Cerebellar nuclear complex (tissue), 1 donor: ENCODE measurements at places on chromosomes 12 and 14.

GRCh38 chr14:67491741-67492507, 3.4 kb upstream of the TMEM229B start:
- peak; percentile 24 for DNase-seq

DNA sequence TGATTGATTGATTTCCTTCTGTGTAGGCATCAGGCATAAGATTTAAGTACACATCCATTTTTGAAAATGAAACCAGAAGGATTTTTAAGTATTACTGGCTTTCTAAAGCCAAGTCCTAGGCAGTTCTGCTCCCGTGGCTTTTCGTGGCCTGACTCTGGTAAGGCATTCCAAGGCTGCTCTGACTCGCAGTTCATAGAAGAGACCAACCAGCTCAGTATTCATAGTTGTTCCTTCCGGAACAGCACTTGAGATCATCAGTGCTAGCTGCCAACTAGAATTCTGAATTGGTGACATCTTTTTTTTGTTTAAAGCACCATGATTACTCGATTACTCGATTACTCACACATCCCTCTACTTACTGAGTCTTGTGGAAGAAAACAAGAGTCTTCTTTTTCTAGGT, 25.9 kb downstream of the SUDS3 start:
- no peak for DNase-seq

DNA sequence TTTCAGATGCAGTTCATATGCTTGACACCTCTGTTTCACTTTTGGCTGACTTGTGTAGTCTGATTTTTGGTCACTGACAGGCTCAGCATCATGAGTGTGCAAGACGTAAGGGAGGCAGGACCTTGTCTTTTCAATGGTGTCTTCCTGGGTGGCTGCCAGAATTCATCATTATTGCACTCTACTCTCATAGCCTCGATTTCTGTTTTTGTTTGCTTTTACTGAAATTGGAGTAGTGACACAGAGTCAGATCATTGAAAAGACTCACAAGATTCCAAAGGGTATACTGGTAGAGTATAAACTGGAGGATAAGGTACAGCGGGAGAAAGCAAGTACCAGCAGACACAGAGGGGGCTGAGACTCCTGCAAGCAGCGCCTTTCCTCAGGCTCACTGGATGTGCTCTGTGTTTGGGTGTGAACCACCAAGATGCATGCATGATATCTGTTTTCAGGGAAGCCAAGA, 126.3 kb upstream of the FGD4 start:
- no peak for DNase-seq

GRCh38 chr14:76314521-76315034, 61.4 kb upstream of the ESRRB start:
- no peak for DNase-seq

GRCh38 chr12:113055594-113056380, 743 bp upstream of the DTX1 start:
- no peak for DNase-seq

GRCh38 chr12:1993871-1994371, 10.3 kb downstream of the DCP1B start:
- no peak for DNase-seq

DNA sequence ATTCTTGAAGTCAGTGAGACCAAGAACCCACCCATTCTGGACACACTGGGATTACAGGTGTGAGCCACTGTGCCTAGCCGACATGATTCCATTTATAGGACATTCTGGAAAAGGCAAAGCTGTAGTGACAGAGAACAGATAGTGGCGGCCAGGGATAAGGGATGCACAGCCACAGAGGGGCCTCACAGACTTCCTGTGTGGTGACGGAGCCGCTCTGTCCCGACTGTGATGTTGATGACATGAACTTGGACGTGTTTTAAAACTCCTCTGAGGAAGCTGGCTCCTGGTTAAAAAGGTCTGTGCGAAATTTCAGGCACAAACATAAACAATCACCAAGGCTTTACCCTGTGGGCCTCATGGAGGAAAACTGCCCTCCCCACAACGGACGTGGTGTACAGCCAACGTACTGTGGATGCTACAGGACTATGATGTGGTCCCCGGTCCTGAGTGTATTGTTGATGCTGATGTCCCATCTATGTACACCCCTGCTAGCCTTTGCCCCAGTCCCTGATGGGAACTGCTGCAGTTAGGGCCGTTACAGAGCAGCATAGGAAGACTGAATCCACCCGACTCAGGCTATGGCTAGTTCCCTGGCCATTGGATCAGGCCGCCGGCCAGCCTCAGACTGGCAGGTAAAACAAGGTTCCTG, 15.9 kb downstream of the ZNF605 start:
- no peak for DNase-seq

DNA sequence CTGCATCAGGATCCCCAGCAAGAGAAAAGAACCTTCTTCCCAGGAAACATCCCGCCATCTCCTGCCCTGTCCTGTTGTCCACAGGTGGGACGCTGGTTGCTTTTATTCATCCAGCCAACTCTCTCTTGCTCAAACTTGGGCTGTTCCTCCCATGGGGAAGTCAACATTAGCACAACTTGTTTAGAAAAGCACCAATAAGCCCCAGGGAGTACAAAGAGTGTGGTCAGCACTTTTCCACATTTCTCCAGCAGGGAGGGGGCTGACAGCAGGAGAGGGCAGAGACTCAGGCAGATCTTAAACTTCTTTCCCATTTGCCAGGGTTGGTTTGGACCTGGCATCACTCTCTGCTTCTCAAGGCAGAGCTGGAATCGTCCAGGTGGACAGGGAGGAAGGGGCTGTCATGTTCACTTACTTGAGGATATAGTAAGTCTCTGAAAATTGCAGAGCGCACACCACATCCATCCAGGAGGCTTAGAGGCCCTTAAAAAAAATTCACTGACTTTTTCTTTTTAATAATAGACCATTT, 74.9 kb downstream of the RBM19 start:
- no peak for DNase-seq

GRCh38 chr12:57477710-57478681, 1.7 kb downstream of the ARHGAP9 start:
- DNase-seq = no peak

DNA sequence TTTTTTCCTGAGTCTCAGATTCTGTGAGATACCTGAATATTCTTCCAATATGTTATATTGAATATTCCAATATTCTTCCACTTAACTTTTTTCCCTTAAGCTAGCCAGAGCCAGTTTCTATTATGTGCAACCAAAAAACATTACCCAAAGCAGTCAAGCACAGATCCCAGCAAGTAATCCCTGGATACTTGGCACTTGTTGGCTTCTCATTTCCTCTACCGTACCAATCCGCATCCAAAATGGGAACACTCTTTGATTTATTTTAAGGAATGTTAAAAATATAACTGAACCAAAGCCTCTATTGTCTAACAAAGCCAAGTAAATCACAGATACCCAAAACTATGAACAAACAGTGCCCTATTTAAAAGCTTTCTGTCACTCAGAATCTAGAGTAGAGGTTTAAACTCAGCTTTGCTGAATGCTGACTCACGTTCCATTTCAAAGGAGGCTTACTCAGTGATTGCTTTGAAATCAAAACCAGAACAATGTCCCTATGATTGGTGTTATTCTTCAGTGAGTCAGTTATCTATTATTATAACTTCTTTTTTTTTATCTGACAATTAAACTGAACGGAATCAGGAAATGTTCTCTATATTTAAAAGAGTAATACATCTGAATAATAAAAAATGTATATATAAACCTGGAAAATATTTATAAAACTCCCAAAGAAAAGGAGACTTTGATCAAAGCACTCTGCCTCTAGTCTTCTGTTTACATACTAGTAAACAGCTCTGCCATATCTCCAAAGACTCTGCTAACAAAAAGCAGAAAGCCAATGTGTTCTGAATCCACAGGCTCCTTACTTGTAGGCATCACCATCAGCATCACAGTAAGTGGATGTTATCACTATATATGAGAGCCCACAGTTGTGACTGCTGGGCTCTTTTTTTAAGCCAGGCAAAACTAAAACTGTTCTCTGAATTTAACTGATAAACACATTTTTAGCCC, 360.8 kb downstream of the CCDC91 start:
- DNase-seq = no peak

DNA sequence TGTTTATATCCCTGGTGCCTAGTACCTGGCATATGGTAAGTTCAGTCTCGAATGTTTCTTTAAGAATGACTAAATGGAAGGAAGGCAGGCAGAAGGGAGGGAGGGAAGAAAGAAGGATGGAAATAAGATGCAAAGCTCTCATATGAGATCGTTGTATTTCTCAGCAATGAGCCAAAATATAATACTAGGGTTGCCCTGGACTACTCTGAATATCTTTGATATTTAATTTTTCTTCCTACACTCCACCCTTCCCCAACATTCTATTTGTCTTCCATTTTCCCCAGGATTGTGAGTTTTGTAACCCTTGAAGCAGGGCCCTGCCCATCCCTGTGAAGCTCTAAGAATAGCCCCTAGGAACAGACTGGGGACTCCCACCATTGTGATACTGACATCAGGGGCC, 43.9 kb downstream of the GUCY2C start:
- no peak for DNase-seq

GRCh38 chr14:69327507-69327906, 67.5 kb downstream of the GALNT16 start:
- DNase-seq = no peak

DNA sequence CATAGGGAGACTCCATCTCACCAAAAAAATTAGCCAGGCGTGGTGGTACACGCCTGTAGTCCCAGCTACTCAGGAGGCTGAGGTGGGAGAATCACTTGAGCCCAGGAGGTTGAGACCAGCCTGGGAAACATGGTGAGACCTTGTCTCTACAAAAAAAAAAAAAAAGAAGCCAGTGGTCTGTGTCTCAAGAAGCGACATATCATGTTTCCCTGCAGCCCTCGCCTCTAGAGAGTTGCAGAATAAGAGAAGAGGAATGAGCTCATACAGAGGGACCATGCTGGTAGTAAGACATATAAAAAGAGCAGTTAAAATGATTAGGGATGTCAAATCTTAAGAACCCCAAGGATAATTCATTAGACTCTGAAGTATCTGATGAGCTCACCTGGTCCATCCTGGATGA, 39.4 kb upstream of the BICDL1 start:
- DNase-seq = no peak

DNA sequence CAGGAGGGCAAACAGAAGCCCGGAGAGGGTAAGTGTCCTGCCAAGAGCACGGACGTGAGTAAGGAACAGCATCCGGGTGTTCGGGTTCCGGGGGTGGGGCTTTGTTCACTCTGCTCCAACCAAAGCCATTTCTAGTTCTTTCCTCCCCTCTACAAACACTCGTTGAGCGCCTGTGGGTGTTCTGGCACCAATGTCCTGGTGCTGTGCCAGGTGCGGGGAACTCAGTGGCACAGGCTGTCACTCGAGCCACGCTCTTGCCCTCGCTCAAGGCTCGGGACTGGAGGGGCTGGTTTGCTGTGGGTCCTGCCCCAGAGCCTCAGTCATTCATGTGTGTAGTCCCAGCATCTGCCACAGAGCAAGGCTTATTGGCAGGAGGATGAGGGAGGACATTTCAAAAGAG, 157.5 kb downstream of the CALM1 start:
- peak; percentile 48 for DNase-seq

DNA sequence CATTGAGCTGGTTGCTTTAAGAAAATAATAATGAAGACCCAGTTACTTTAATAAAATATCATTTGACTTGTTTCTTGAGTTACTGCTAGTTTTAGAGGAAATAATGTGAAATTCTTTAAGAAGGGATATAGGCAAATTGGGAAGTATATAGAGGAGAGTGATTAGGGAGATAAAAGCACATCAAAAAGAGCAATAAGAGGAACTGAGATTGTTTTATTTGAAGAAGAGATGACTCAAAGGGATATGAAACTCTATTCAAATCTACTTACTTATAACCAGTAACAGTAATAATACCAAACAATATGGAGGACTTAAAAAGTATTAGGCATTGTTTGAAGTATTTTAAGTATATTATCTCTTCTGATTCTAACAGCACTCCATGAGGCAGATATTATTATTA, 37.1 kb downstream of the LRRK2 start:
- DNase-seq = no peak

DNA sequence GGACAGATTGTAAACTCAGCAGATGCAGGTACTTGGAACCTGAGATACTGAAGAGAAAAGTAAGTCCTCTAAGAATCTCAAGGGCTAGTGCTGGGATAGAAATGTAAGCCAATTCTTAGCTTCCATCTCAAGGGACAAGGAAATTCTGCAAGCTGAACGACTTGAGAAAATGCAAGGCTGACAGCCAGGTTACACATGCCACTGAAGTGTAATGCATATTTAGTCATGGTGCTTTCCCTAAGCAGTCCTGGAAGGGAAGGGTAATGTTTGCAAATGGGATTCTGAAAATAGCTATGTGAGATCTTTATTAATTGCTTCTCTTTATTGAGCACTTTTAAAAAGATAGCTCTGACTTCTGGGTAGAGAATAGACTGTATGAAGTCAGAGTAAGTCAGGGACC, 402.7 kb upstream of the SEL1L start:
- no peak for DNase-seq

DNA sequence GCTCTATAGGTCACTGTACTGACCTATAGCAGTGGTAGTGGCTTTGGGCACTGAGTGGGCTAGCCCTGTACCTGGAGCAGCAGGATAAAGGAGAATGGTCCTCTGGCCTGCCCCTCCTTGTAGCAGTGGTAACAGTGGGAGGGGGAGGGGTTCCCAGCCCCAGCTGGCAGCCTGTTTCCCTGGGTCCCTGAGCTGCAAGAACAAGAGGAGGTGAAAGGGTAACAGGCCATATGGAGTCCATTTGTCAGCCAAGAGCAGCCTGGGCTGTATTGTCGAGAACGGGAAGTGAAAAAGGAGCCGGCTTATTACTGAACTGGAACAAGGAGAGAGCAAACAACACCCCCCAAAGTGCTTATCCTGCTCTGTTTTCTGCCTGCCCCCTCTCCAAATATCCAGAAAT, 73.8 kb upstream of the SRSF5 start:
- DNase-seq = peak; percentile 24

- no peak for DNase-seq
Measured at GRCh38 chr12:131894981-131895639, 688 bp downstream of the ULK1 start.

GRCh38 chr12:51406290-51406689, 15.1 kb upstream of the GALNT6 start:
- no peak for DNase-seq

DNA sequence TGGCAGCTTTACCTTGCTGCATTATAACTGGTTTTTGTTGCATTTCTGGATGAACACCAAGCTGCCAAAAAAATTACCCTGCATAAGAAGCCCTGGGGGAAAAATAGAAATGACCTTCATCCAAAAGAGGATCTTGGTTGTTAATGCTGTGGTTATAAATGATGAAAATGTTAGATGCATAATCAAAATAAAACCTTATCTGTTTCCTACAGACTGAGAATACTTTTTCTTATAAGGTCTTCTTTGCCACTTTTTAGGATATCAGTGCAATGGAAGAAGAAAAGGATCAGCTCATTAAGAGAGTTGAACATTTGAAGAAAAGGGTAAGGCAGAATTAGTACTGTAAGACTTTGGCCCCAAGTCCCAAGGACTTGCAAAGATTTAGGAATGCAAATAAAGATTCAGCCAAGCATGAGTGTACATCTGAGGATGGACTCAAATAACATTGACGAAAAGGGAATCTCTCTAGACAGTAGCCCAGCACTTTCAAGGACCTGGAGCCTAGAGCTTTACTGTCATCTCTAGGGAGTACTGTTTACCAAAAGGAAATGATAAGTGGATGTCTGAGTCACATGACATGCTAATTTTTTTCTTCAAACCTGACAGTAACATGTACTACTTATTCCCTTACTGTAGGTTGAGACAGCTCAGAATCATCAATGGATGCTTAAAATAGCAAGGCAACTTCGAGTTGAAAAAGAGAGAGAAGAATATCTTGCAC, 10.7 kb downstream of the IFT81 start:
- no peak for DNase-seq

GRCh38 chr14:95660651-95661515, 25.3 kb upstream of the TCL1B start:
- DNase-seq = no peak
